ENCODE measurements at places on chromosomes 13 and 19.

GRCh38 chr13:28492569-28493367, 2.2 kb downstream of the FLT1 start:
- peak; percentile 12 for DNase-seq

DNA sequence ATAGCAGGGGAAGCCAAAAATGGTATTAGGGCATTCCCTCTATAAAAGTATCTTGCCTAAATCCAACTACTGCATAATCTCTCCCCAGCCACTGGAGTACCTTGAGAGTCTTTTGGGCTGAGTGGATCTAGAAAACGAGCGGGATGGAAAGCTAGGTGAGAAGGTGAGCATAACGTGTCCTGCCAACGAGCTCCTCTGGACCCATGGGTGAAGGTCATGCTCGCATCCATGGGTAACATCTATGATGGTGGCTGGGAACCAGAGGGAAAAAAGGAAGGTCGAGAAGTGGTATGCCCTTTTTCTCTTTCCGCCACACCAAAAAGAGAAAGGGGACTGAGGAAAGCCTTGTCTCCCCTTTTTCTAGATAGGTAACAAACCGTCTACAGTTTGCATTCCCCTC, 63.0 kb downstream of the ZNF208 start:
- DNase-seq = no peak

GRCh38 chr13:28741084-28741491, 22.3 kb upstream of the SLC46A3 start:
- DNase-seq = no peak

DNA sequence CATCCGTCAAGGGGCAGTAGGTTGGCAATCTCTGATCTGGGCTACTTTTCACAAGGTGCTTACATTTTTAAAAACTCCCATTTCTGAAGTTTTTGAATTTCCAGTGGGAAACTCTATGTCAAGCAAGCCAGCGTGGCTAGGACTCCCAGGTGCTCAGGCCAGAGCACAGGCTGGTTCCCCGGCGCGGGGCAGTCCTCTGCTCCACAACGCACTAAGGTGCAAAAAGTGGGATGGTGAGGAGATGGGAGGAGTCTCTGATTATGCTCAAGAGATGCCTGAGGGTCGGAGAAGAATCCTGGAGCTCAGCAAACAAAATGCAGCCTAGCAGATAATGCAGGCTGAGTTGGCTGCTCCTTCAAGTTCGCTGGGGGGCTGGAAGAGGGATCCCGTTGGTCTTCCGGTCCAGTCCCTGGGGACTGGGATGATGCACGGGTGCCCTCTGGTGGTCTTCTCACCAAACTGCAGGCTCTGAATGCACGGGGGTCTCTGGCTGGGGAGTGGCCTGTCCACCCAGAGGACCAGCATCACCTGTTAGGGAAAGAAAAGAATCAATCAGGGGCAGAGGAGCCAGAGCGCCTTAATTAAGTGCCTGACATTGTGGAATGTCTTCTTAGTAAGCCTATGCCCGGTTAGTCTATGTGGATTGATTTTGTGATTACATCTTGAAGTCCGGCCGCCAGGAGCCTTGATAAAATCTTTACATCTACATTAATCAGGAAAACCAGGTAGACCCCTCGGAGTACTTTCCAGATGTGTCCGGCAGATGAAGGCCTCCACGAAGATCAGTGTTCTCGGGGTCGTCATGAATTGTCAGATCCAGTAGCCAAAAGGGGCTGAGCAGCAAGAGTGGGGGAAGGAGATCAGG, 244.4 kb upstream of the MAB21L1 start:
- peak; percentile 7 for DNase-seq

DNA sequence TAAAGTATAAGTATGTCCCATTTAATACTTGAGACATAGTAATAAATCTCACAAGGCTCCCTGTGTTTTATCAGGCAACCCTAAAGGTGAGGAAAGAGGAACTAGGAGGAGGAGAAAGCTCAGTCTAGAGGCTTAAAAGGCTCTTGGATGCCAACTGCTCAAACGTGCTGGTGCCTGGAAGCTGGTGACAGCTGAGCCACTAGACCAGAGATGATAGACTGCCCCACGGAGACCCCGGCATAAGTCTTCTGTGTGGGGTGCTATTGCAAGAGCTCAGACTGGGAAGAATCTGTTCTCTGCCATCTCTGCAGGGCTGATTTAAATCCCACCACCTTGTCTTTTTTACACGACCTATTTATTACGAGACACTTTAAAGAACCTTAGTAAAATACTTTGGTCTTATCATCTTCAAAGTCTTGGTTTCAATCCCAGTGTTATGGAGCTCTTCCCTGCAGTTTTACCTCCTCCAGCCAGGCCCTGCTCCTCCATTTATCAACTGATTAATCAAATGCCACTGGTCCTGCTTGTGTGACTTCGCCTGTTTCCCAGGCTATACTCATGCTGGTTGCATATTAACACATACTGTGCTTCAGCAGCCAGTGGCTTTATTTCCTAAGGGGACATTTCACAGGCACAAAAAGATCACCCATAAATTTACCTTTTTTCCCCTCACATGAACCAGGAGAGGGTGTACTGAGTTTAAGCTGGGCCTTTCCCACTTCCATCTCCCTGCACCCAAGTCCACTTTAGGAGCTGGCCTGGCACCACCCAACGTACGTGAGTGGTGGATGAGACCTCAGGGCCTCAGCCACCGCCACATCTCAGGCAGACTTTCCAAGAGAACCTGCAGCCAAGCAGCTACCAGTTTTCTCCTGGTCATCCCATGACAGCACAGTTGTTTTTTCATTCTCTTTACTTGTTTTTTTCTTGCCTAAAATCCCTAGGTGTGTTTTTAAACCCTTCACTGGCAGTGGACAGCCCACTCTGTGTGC, 7.8 kb upstream of the ATP12A start:
- DNase-seq = no peak

GRCh38 chr13:40352380-40352778, 314.1 kb downstream of the FOXO1 start:
- DNase-seq = no peak

GRCh38 chr19:23587546-23587945, 99.5 kb downstream of the ZNF675 start:
- DNase-seq = no peak

Measured in stimulated activated CD4-positive, alpha-beta T cell treated with anti-CD3 and anti-CD28 coated beads, Interleukin-12 subunit alpha, Interleukin-12 subunit beta, amount 100 ng/mL, for 4 hours (primary cell).